Lung (tissue), 17 donors: ENCODE measurements at places on chromosomes 12 and 14. TPM values are rescaled to one million over a fixed set of nuclear protein-coding genes. Genes with fewer than 3 reads are reported as not detected.

The LHX5 gene
- not detected for total RNA-seq

GRCh38 chr12:89901319-89901718, 192.7 kb upstream of the ATP2B1 start:
- peak; percentile 39 for DNase-seq

GRCh38 chr14:54685286-54685845, 118.4 kb downstream of the SAMD4A start:
- DNase-seq, result no peak

DNA sequence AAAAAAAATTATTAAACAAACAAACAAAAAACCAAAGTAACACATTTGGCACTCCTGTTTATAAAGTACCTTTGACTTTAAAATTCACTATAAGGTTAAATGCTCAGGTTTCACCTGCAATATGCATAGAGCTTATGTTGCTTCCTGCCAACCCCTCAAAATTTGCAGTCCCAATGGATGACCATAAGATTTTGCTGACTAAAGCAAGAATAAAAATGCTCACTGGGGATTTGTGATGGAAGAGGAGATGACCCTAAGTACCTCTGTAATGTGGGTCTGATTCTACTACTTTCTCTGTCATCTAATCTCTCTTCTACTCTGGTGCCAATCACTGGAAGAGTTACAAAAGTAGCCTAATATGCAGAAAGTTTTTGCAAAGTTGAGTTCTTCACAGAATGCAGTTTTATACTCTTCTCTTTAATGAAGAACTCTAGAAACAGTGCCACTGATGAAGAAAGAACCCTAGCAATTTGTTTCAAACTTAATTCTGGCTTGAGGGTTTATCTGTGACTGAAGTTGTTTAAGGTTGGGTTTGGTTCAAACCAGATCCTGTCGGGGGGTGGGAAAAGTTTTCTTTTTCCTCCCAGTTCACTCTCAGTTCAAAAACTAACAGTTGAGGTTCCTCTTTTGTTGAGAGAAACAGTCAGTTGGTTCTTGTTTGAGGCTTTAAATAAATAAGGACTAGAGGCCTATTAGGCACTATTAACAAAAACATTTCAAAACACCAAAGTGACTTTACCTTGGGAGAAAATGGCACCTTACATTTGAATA, 10.9 kb downstream of the WASHC3 start:
- DNase-seq, result no peak

- no peak for DNase-seq
Observed at GRCh38 chr14:100823413-100824080, 2.4 kb upstream of the MEG3 start.

DNA sequence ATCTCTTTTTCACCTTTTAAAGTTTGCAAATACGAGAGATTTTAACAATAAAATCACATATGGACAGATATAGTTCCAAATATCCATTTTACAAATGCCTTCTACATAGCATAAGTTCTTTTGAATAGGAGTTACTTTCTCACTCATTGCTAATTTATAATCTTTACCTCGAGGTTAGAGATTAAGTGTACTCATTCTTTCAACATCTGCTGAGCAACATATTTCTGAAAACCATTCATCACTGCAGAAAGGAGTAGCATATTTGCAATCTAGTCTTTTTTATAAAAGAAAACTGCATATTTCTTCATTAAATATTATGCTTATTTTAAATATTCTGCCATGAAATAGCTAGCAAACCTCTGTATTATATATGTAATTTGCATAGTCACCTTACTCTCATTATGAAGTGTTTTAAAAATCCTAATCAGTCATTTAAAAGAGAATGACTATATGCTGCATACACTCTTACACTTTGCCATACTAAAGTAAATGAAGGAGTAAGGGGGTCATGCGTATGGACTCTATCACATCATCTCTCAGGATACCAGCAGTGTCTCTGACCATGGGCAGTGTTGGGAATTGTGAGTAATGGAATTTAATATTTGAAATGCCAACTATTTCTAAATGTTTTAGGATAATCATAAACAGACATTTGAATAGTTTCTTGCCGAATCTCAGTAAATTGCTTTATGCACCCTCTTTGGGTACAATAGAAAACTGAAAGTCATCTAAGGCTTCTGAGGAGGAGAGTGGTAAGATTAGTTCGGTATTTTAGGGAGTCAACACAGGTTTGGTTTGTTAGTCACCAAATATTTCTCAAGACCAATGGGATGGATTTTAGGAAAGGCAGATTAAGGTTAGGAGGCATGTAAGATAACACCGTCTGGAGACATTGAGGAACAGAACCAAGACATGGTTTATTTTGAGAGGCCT, 524.8 kb upstream of the ATP2B1 start:
- no peak for DNase-seq
